ENCODE measurements at places on chromosomes 4 and X. TPM values are rescaled to one million over a fixed set of nuclear protein-coding genes. Genes with fewer than 3 reads are reported as not detected.

Gene XAGE1B
- total RNA-seq = not detected

Gene GABRE
- total RNA-seq = 1.7 TPM

Gene FGG
- not detected for total RNA-seq

Gene RAB28
- total RNA-seq = 16.9 TPM

Gene PLXNB3
- 3.5 TPM for total RNA-seq

Gene JCHAIN
- not detected for total RNA-seq

Gene ARX
- total RNA-seq = not detected

Gene PNMA6A
- total RNA-seq = 0.20 TPM

Gene GPRIN3
- total RNA-seq = 0.20 TPM

Gene YIPF7
- total RNA-seq = not detected

Gene PHOX2B
- not detected for total RNA-seq

Gene KCND1
- not detected for total RNA-seq

Gene TLR10
- not detected for total RNA-seq

Gene AGTR2
- total RNA-seq = not detected

Gene BEX4
- total RNA-seq = 13.7 TPM

Gene UGT2B7
- total RNA-seq = not detected

Gene GABRA4
- total RNA-seq = not detected

Gene FAM3A
- 26.4 TPM for total RNA-seq

Gene SMAD1
- 78.1 TPM for total RNA-seq

Gene HDX
- total RNA-seq = 6.9 TPM

Gene SORBS2
- 188 TPM for total RNA-seq

Gene RBM3
- 328 TPM for total RNA-seq

Gene TRIM75
- not detected for total RNA-seq

Gene CNKSR2
- total RNA-seq = not detected

Gene IQCM
- total RNA-seq = not detected

Gene GSX2
- total RNA-seq = not detected
